ENCODE measurements at places on chromosomes 16 and 17. TPM values are rescaled to one million over a fixed set of nuclear protein-coding genes. Genes with fewer than 3 reads are reported as not detected.

PRSS53 gene
- total RNA-seq = 1.3 TPM

NPIPA3 gene
- total RNA-seq = 4.9 TPM

DPEP1 gene
- total RNA-seq = 0.17 TPM

UBTF gene
- total RNA-seq = 49.8 TPM

CACNG1 gene
- not detected for total RNA-seq

PLCG2 gene
- total RNA-seq = 1.3 TPM

MT1A gene
- total RNA-seq = 19.4 TPM

KLHL10 gene
- 0.05 TPM for total RNA-seq

Data from NCI-H460 (cell line).